ENCODE measurements at places on chromosomes 1 and 21.

GRCh38 chr21:43287795-43288755 is 119.3 kb downstream of the CRYAA start:
- DNase-seq = no peak

DNA sequence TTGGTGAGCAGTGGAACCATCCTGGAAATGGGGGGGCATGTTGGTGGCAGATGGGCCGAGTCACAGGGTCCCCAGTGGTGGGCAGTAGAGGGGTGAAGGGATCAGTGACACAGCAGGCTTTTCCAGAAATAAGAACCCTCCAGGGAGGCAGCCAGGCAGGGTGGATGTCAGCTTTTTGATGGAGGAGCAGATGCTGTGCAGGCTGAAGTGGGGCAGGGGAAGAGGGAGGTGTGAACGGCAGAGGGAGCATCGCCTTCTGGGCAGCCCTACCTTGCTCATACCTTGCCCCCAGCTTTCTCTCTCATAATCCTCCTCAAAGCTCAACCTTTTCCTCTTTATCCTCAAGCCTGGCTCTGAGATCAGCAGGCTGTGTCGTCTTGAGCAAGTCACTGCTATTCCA is 131.8 kb upstream of the IPO9 start:
- DNase-seq = no peak

DNA sequence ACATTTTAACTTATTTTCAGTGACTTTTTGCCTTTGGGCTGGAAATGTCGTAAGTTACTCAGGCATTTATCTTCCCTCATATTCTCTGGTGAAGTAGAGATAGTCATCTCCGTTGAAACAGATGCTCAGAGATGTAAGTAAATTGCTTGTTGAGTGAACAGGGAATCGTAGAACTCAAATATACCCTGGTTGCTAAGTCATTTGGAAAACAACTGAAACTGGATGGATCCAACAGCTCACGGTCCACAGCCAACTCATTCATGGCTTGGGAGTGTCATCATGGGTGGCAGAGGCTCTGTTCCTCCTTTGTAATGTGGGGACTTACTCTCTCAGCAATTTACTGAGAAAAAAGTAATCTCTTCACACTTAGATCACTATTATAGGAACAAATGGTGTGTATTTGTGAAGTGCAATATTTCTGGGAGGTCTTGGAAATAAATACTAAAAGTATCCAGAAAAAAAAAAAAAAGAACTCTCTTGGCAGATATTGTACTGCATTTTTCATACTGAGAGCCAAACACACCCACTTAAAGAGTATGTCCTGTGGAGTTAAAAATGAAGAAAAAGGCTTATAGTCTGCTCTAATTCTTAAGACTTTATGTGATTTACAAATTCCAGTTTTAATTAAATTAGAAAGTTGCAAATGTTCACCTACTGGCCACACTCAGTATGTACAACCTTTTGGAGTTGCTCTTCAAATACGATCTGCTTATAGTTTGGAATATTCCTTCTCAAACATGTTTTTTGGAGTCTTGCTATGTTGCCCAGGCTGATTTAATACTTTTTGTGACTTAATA is 107.4 kb downstream of the LEPR start:
- no peak for DNase-seq

- no peak for DNase-seq
These were observed 19.9 kb downstream of the NPL start for GRCh38 chr1:182809414-182809957.

- no peak for DNase-seq
These were observed 13.6 kb upstream of the FMO4 start for GRCh38 chr1:171300401-171300800.

DNA sequence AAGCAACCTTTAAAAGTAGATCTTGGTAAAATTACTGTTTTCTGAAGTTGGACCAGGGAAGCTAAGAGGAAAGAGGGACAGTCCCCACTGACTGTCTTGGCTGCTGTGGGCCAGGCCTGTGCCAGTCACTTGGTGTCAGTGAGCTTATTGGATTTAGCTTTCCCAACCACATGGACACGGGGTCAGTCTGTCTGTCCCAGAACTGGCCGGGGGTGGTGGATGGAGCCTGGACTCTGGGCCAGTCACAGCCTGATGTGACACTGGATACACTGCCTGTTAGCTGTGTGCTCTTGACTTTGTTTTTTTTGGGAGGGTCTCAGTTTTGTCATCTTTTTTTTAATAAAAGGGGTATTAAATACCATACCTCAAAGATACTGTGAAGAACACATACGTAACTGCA is 96.7 kb downstream of the GALNT2 start:
- no peak for DNase-seq

GRCh38 chr1:110336300-110337039 is 2.7 kb upstream of the RBM15 start:
- DNase-seq = no peak

DNA sequence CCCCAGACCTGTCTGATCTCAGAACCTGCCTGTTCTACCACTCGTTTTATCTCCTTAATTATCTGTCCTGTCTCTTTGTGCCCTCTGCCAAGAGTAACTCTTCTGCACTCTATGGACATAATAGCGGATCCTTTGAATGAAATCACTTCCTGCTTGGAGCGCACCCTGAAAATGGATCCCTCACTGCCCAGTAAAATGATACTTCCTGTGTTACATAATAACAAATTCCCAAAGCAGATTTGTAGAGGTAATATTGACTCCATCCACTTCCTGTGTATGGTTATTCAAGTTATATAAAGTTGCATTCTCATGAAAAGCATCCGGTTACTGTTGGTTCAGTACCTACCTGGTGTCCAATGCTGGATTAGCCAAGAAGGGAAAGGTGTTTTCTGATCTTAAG is 246.0 kb downstream of the TRABD2B start:
- no peak for DNase-seq

GRCh38 chr1:211738691-211739301 is 63.4 kb upstream of the NEK2 start:
- no peak for DNase-seq

DNA sequence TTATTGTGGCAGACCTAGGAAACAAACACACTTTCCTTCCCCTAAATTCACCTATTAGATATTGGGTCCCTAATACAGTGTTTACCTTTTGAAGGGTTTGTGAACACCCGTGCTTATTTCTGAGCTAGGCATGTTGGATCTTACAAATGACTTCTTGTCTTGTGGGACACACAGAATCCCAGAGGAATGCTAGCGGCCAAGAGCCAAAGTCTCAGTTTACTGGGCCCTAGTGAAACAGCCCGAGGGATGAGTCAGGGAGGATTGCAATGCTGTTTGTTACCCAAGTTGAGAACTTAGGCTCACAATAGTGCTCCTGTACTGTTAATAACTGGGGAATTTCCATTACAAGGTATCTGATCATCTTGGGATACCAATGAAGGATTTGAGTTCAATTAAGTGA is 100.1 kb upstream of the AKT3 start:
- DNase-seq = no peak

DNA sequence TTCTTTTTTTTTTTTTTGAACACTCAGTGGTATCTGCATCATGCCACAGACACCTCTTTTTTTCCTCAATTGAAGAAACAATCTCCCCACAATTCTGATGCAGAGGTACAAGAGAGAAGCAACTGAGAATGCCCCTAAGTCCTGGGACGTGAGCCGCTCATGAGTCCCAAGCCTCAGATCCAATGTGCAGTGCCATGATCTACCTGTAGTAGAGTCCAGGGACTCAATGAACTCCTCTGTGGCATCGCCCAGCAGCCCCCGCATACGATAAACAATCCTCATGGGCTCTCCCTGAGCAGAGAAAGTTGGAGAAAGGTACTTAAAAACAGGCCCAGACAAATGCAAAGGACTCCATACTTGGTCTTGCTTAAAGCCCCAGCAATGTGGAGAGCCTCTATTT is 113.1 kb downstream of the UBR4 start:
- DNase-seq = no peak

DNA sequence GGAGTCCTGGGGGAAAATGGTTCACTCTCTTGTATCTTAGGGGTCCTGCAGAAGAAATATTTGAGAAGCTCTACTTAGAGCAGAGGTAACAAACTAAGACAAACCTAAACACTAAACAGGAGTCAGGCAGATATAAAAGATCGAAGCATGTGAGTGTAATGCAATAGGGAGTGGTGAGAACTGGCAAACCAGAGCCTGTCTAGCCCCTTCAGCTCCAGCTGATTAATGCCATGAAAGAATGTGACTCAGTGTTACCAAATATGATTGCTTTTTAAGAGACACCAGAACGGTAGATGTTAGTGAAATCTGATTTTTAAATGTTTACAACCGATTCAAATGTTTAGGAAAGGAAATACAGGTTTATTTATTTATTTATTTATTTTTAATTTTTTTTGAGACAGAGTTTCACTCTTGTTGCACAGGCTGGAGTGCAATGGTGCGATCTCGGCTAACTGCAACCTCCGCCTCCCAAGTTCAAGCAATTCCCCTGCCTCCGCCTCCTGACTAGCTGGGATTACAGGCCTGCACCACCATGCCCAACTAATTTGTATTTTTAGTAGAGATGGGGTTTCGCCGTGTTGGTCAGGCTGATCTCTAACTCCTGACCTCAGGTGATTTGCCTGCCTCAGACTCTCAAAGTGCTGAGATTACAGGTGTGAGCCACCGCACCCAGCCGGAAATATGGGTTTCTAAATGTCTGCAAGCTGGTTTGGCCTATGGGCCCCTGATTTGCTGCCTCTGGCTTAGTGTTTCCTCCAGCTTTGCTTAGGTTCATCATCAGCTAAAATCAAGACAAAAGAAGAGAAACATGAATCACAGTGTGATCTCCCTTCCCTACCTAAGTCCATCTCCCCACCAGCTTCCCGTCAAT is 12.2 kb downstream of the TXNIP start:
- peak; percentile 62 for DNase-seq

GRCh38 chr1:21931171-21932093 is 5.7 kb downstream of the HSPG2 start:
- DNase-seq = no peak

DNA sequence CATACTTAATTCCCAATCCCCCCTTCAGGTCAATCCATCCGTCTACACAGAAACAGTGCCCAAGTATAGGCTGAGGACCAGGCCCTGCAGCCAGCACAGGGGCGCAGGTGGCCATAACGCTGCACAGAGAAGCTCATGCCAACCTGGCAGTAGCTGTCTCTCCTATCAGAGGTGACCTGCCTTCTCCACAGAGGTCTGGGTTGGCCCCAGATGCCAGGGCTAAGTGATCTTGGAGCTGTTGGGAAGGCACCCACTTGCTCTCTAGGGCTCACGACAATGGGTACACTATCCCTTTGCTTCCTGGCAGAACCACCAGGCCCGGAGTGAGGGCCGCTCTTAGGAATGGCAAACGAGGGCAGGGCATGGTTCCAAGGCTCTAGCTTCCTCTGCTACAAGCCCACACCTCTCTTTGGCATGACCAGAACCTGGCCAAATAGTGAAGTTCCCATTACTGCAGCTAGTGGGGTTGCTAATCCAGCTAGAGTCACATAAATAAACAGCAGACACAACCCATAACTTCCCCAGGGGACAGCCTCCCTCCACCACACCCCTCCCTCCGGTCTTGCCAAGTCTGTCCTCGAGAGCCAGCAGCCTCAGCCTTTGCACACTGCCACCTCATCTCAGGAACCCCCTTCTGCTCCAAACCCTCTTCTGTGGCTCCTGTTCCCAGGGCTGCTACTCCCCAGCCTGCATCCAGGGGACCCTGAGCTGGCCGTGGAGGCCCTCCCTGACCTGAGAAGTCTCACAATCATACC is 113.0 kb downstream of the GLIS1 start:
- DNase-seq = no peak

DNA sequence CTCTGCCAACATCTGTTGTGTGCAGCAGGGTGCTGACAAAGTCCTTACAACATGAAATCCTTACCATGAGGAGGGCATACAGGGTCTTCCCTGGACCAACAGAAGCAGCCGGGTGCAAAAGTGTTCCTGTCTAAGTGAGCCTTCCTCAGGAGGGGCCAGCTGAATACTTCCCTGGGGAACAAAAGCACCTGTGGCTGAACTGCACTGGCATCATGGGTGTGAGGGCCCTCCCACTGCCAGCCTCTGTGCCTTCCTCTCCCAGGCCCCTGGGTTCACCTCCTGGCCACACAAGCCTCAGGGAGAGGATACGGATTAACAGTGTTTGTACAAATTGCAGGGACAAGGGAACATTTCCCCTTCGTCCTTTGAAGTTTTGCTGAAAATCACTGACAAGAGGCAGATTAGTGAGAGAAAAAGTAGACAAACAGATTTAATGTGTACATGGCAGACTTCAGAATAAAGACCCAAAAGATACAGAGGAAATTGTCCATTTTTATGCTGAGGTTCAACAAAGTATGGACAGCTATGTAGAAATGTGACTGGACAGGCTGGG is 91.0 kb upstream of the PPM1J start:
- DNase-seq = no peak

DNA sequence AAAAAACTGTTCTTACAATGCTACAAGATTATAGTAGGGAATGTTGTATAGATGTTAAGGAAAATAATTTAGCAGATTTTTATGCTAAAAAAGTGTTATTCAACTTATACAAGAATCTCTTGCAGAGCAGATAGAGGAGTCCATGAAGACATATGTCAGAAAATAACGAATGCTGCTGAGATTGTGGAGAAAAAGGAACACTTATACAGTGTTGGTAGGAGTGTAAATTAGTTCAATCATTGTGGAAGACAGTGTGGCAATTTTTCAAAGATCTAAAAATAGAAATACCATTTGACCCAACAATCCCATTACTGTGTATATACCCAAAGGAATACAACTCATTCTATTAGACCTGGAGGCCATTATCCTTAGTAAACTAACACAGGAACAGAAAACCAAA is 286.2 kb upstream of the OLFM3 start:
- DNase-seq = no peak

GRCh38 chr1:162019006-162019405 is 4.7 kb downstream of the OLFML2B start:
- no peak for DNase-seq

- no peak for DNase-seq
These were observed 15.0 kb downstream of the PIK3C2B start for GRCh38 chr1:204479387-204480136.

DNA sequence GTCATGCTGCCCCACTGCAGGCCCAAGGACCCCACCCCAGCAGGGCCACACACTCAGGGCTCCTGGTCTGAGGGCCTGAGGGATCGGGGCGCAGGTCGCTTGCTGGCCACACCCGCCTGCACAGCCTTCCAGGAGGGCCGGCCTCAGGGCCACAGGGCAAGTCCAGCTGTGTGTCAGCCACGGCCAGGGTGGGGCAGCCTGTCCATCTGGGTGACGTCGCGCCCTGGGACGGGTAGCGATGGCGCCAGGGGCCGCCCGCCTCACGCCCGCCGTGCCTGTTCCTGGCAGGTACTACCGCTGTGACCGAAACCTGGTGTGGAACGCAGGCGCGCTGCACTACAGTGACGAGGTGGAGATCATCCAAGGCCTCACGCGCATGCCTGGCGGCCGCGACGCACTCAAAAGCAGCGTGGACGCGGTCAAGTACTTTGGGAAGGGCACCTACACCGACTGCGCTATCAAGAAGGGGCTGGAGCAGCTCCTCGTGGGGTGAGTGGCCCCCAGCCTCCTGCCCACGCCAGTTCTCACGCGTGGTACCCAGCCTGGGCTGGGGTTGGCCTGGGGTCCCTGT is 2.5 kb downstream of the COL6A1 start:
- DNase-seq = peak; percentile 3
